Motor neuron (in vitro differentiated cells): ENCODE measurements at places on chromosomes 16 and 17. TPM values are rescaled to one million over a fixed set of nuclear protein-coding genes. Genes with fewer than 3 reads are reported as not detected.

Gene SYNGR3
- total RNA-seq, result 19.9 and 21.9 TPM in 2 replicates

Gene EPOP
- 0.92 and 1.3 TPM in 2 replicates for total RNA-seq

Gene SRCIN1
- total RNA-seq, result 16.9 TPM in 2 replicates

Gene KRTAP9-2
- total RNA-seq, result not detected in 2 replicates

Gene PRSS8
- 1.00 and 1.7 TPM in 2 replicates for total RNA-seq

Gene CNGB1
- 0.11 and 0.35 TPM in 2 replicates for total RNA-seq
